ENCODE measurements at places on chromosomes 7 and 10.

GRCh38 chr10:98949306-98949705, 286.3 kb downstream of the HPSE2 start:
- no peak for DNase-seq

DNA sequence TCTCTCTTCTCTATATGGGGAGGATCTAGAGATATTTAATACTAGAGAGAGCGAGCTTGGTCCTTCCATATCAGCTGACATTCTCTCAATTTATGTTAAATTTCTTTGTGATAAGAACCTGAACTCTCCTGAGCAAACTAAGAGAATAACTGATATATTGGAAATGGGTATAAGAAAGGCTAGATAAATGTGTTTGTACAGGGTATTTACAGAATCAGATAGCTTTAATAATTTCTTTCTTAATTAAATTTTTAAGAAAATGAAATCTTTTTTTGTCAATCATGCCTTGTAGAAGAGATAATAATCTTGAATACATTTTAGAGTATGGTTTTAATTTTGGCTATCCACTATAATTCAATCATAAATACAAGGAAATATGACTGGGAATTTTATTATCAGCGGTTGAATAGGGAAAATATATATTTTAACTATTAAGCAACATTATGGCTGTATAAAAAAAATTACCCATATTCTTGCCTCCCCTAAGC, 58.7 kb downstream of the ANKIB1 start:
- no peak for DNase-seq

DNA sequence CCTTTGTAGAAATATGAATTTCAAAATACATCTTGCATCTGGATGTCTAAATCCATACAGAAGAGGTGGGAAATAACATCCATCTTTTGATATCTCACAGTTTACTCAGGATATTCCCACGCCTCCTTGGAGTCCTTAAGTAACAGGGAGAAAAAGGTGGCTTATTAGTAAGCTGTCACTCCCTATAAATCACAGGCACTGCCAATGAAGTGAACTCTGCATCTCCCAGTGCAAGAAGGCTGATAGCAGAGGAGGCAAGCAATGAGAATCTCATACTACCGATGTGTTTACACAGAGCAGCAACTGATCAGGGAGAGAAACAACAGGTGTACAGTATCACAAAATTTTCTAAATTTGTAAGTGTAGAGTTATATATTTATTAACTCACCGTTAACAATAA, 551.8 kb downstream of the NXPH1 start:
- no peak for DNase-seq

GRCh38 chr7:113431406-113431805, 313.1 kb upstream of the SMIM30 start:
- DNase-seq = no peak
